ENCODE measurements at places on chromosomes 1 and 21. TPM values are rescaled to one million over a fixed set of nuclear protein-coding genes. Genes with fewer than 3 reads are reported as not detected.
A peak's percentile ranks its signal among the peaks of the same experiment; 100 is the strongest.

GRCh38 chr1:117284399-117285215 lies 73.9 kb upstream of the VTCN1 start:
- DNase-seq, result peak; percentile 55

DNA sequence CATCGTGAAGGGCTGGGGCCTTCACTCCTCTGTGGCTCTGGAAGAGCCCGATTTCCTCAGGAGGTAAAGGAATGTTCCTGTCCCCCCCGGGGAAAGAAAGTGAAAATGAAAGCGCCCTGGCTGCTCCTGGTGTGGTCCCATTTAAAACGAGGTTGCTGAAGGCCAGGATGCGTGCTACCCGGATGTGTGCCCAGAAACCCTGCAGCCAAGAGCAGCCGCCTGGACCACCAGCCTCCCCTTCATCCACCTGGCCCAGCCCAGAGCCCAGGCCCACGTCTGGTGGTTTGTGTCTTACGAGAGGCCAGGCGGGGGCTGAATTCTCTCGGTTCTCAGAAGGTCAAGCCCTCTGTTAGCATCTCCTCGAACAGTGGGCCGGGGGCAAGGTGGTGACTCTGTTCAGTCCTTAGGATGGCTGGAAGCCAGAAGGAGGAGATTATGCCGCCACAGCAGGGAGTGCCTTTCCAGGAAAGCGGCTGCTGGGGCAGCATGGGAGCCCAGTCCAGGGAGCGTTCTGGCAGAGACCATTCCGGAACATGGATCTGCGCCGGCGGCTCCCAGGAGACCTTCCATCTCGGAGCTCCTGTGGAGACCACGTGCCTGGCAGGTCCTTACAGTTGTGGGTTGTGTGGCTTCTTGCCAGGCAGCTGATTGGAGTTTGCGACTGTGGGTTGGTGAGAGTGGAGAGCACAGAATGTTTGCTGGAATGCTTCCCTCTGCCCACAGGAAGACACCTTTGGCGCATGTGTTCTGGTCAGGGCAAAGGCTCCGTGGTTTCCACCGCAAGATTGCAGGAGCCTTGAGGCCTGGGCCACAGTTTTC lies 1.4 kb downstream of the GUK1 start:
- DNase-seq, result peak; percentile 78

Gene AGT
- not detected for total RNA-seq

Gene LRRC7
- total RNA-seq, result not detected
